ENCODE measurements at places on chromosomes 5 and 9. TPM values are rescaled to one million over a fixed set of nuclear protein-coding genes. Genes with fewer than 3 reads are reported as not detected.

Gene TMCO6
- 6.4 TPM for total RNA-seq

DNA sequence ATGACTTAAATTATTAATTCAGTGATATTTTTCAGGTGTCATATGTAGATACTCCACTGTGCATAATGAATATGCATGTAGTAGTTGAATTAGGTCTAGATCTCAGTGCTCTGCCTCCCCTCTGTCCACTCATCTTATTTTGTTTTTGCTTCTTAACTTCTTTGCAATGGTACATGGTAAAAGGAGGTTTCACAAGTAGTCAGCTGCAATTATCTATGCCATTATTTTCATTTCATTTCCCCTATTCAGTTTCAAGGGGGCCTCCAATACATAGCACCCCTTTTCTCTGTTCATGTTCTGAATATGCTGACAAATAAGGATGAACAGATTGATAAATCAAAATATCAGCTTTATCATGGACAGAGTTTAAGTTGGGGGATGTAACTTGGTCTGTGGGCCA is 511.6 kb upstream of the ZNF608 start:
- no peak for DNase-seq

Gene CRB2
- total RNA-seq: 1.3 TPM

- peak; percentile 24 for DNase-seq
Measured at GRCh38 chr5:45542421-45542820, 153.8 kb downstream of the HCN1 start.

DNA sequence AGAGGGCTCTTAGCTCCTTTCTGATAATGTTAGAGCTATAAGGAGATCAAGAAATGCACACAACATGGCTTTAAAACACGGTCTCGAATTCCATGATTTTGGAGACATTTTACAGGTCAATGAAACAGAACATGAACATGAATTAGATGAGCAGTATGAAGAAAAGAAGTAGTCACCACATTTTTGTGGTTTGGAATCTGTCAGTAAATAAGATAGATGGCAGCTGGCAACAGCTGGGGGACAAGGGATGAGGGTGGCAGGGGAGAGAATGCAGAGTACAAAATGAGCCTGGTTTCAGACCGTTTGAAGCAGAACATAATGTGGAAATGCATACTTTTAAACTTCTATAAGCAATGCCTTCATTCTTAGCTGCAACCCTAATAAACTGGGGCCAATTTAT is 107.1 kb downstream of the OXCT1 start:
- no peak for DNase-seq

- DNase-seq: no peak
Measured at GRCh38 chr9:89497257-89497963, 503 bp downstream of the SEMA4D start.

Gene PCDHA5
- 0.08 TPM for total RNA-seq

GRCh38 chr5:72166070-72166979 is 59.0 kb downstream of the MAP1B start:
- peak; percentile 71 for DNase-seq

- DNase-seq: no peak
Measured at GRCh38 chr5:112669328-112669963, 68.2 kb upstream of the APC start.

Gene HTR4
- total RNA-seq: 8.8 TPM

Gene LCN9
- not detected for total RNA-seq

GRCh38 chr5:112689155-112689909 is 48.4 kb upstream of the APC start:
- DNase-seq: no peak

DNA sequence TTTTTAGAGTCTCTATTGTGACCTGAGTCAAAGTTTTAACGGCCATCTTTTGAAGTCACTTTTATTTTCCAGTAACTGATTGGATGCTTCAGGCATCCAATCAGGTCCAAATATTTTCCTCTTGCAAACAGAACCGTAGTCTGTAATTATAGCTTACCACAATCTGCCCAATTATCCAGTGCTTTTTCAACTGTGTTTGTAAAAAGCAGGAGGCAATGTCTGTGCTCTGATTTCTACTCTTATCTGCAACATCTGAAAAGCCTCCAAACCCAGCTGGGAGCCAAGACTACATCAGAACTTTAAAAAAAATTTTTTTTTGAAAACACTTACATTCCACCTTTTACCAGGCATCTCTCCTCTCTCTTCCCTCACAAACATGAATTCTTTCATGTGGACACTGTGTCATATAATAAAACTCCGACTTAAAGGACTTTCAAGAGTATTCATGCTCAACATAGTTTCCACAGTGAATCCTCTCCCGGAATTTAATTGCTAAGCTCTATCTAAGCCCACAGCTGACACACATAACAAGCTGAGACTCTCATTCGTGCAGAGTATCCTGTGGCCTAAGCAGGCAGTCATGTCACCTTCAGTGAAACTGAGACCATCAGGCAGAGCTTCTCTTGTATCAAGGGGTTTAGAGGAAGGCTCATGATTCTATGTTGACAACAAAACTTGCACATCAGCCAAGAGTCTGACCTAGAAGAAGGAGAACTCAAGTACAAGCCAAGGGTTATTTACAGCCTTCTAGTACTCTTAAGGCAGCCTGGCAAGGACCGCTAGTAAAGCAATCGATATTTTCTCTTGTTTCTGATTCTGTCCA is 272.7 kb downstream of the TLE1 start:
- DNase-seq: no peak

- no peak for DNase-seq
Measured at GRCh38 chr9:70262948-70263347, 4.2 kb downstream of the SMC5 start.

GRCh38 chr5:103467831-103468230 is 94.8 kb downstream of the NUDT12 start:
- DNase-seq: no peak
